CD4-positive, CD25-positive, alpha-beta regulatory T cell (primary cell): ENCODE measurements at places on chromosomes 12 and 14. TPM values are rescaled to one million over a fixed set of nuclear protein-coding genes. Genes with fewer than 3 reads are reported as not detected.

Gene KCNC2
- not detected for polyA plus RNA-seq

Gene ADAM20
- not detected for polyA plus RNA-seq

Gene LRTM2
- polyA plus RNA-seq = not detected

Gene C12orf54
- polyA plus RNA-seq = not detected

GRCh38 chr14:69288011-69288771 is 28.2 kb downstream of the GALNT16 start:
- H3K36me3 ChIP-seq = no peaks in the 10 kb centered on the region
- no peaks in the 10 kb centered on the region for H3K27me3 ChIP-seq
- H3K27ac ChIP-seq = no peak overlapping the region
- DNase-seq = no peak

- no peak overlapping the region for H3K4me3 ChIP-seq
- no peak overlapping the region for H3K27ac ChIP-seq
- DNase-seq = no peak
- no peaks in the 10 kb centered on the region for H3K27me3 ChIP-seq
- H3K36me3 ChIP-seq = no peaks in the 10 kb centered on the region
These were observed 463.3 kb upstream of the FOXG1 start for GRCh38 chr14:28303248-28303647.

DNA sequence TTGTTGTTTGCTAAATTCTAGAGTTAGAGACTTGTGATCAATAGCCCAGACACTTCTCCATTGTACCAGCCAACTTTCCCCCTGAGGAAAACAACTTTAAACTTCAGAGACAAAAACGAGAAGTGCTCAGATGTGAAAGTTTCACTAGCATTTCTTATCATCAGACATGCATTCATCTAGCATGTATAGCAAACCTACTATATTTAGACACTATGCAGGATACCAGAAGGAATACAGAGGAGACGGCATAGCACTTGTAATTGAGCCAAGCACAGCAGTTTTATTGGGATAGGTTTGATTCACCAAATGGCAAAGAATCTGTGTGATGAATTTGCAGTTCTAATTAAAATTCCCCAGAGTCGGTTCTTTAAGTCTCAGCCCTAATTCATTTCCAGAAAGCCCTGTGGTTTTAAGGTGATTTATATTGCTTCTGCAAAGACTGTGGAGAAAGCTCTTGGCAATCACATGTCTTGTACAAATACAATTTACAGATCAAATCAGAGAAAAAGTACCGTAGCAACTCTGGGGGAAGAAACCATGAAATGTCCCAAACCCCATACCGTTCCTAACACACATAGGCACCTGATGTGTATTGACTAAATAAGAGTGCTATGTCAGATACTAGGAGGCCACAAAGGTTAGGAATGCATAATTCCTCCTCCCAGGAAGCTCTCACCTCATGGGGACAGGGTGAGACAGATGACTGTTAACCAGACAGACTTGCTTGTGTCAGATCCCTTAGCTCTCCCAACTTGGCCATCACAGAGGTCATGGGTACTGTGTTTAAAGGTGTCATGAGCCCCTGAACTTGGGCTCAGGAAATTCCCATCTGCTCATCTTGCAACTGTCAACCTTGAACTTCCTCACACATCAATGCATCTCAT is 69.6 kb upstream of the KRAS start:
- no peak for DNase-seq
- H3K4me3 ChIP-seq = no peak overlapping the region
- H3K4me1 ChIP-seq = peaks cover 13% of the 10 kb centered on the region
- no peaks in the 10 kb centered on the region for H3K36me3 ChIP-seq
- peaks cover 2% of the 10 kb centered on the region for H3K27me3 ChIP-seq

- peaks cover 3% of the 10 kb centered on the region for H3K27me3 ChIP-seq
- H3K27ac ChIP-seq = no peak overlapping the region
- no peaks in the 10 kb centered on the region for H3K36me3 ChIP-seq
- no peak overlapping the region for H3K4me3 ChIP-seq
These were observed 36.9 kb upstream of the ATP23 start for GRCh38 chr12:57904426-57904825.

GRCh38 chr12:53063708-53064612 is 14.1 kb downstream of the TNS2 start:
- no peaks in the 10 kb centered on the region for H3K27me3 ChIP-seq
- no peak overlapping the region for H3K27ac ChIP-seq

GRCh38 chr12:19419086-19419485 is 20.2 kb upstream of the AEBP2 start:
- H3K4me1 ChIP-seq = no peaks in the 10 kb centered on the region
- H3K4me3 ChIP-seq = no peak overlapping the region
- DNase-seq = no peak
- no peaks in the 10 kb centered on the region for H3K36me3 ChIP-seq
- no peak overlapping the region for H3K27ac ChIP-seq

DNA sequence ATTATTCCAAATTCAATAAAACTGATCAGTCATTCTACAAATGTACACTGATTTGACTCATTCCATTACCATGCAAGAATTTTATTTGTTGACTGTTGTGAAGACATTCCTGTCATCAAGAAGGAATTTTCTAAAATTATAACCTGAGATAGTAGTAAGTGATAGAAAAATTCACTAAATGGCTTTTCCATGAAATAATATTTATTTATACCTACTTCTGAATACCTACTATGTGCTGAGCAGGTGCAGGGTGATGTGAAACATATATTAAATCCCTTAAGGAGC is 841.7 kb downstream of the NRXN3 start:
- H3K27ac ChIP-seq = no peak overlapping the region
- no peak for DNase-seq
- no peaks in the 10 kb centered on the region for H3K4me1 ChIP-seq
- no peaks in the 10 kb centered on the region for H3K36me3 ChIP-seq
- no peaks in the 10 kb centered on the region for H3K27me3 ChIP-seq
- no peak overlapping the region for H3K4me3 ChIP-seq

DNA sequence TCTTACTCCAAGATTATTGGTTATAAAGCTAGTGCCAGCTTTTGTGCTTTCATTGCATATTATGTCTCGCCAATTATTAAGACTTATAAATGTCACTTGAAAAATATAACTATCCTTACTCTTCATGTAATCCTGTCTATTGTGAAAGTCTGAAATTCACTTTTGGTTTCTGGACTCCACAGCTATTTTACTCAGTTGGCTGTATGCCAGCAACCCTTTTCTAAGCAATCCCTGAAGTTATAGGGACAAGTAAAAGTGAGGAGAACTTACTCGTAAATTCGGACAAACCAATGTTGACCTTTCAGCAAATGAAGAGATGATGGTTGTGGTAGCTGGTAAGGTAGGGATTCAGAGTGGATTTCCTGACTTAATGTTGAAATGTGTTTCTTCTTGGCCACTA is 196.3 kb downstream of the NPAS3 start:
- H3K27ac ChIP-seq = no peak overlapping the region
- no peaks in the 10 kb centered on the region for H3K4me1 ChIP-seq

DNA sequence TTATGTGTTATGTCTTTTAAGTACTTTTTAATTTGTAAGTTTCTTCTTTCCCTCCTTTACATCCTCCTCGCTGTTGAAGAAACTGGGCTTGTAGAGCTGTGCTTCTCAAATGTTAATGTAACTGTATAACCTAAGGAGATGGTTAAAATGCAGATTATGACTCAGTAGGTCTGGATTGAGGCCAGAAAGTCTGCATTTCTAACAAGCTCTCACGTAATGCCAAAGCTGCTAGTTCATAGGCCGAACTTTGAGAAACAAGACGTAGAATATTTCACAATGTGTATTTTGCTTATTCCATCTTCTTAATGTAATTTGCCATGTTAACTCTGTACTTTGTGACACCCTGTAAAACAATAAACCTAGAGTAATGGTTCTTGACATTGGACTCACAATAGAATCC is 193.3 kb upstream of the SYT1 start:
- H3K27ac ChIP-seq = no peak overlapping the region
- no peaks in the 10 kb centered on the region for H3K4me1 ChIP-seq
- no peaks in the 10 kb centered on the region for H3K36me3 ChIP-seq
- H3K4me3 ChIP-seq = no peak overlapping the region
- H3K27me3 ChIP-seq = no peaks in the 10 kb centered on the region
- no peak for DNase-seq

DNA sequence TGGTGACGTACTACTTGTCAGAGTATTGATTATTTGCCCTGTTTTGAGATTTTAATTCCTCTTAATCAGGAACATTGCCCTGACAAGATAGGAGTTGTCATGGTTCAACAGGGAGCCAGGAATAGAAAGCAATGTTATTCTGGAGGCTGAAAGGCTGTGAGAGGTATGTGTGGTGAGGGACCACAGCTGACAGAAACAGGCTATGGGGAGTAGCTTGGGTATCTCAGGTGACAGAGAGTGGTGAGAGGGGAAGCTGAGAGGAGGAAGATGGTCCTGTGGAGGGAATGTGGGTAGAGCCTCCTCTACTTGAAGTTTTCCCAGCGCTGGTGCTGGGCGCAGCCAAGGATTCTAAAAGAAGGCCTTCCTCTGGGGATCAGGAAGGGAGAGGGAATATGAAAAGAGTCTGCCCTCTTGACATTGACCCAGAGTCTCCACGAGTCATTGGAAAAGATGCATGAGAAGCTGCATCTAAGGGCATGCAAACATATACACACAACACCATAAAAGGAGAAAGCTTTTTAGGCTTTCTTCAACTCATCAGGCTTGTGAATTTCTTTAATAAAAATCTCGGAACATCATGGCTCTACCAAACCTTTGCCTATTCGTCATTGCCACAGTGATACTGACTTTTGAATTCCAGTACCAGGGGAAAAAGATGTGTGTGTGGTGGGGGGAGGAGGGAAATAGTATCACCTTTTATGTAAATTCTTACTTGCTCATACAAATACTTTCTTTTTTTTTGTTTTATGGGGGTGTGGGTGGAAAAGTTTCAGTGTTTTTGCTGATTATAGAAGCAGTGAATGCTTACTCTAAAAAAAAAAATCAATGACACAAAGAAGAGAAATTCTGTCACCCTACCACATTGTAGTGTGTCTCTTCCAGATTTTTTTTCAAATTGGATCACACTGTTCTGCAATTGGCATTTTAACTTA is 39.9 kb upstream of the DHRS7 start:
- H3K36me3 ChIP-seq = no peaks in the 10 kb centered on the region
- H3K4me1 ChIP-seq = no peaks in the 10 kb centered on the region
- H3K27me3 ChIP-seq = peaks cover 26% of the 10 kb centered on the region
- no peak for DNase-seq

GRCh38 chr14:49483268-49483667 is 102.9 kb downstream of the RPS29 start:
- H3K36me3 ChIP-seq = no peaks in the 10 kb centered on the region
- no peak overlapping the region for H3K4me3 ChIP-seq
- peaks cover 8% of the 10 kb centered on the region for H3K27me3 ChIP-seq

DNA sequence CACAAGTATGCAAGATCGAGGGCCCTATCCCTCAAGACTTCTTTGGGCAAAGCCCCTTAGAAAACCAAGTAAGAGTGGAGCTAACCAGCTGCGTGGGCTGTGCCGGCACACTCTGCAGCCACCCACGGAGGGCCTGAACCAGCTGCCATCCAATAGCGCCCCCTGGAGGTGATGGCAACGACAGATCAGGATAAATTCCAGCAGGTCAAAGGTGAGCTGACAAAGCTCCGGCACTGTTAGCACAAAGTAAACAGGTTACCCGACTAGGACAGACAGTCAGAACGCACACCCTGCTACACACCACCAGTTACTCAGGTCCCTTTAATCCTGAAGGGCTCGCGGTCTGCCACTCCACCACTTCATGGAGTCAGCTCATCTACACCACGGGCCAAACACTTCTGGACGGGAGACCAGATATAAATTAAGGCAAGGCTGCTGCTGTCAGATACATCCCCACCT is 4.9 kb downstream of the ZBTB39 start:
- no peak overlapping the region for H3K4me3 ChIP-seq
- peaks cover 35% of the 10 kb centered on the region for H3K36me3 ChIP-seq
- DNase-seq = peak; percentile 57
- no peak overlapping the region for H3K27ac ChIP-seq
- peaks cover 30% of the 10 kb centered on the region for H3K4me1 ChIP-seq
- H3K27me3 ChIP-seq = no peaks in the 10 kb centered on the region

- no peaks in the 10 kb centered on the region for H3K36me3 ChIP-seq
- peak; percentile 9 for DNase-seq
- no peak within 1 kb of the TSS for H3K27ac ChIP-seq
- H3K4me3 ChIP-seq = no peak within 1 kb of the TSS
- H3K4me1 ChIP-seq = peaks cover 25% of the 10 kb centered on the region
These were observed at the start of gene TBC1D30 for GRCh38 chr12:64824500-64825142. TBC1D30 (plus strand) TSS chr12:64824647; CDS start chr12:64824880, 233 bp downstream.

GRCh38 chr14:86540636-86541247 is 1010.8 kb downstream of the FLRT2 start:
- DNase-seq = no peak
- no peak overlapping the region for H3K4me3 ChIP-seq
- H3K36me3 ChIP-seq = no peaks in the 10 kb centered on the region
- no peaks in the 10 kb centered on the region for H3K4me1 ChIP-seq
- no peaks in the 10 kb centered on the region for H3K27me3 ChIP-seq

DNA sequence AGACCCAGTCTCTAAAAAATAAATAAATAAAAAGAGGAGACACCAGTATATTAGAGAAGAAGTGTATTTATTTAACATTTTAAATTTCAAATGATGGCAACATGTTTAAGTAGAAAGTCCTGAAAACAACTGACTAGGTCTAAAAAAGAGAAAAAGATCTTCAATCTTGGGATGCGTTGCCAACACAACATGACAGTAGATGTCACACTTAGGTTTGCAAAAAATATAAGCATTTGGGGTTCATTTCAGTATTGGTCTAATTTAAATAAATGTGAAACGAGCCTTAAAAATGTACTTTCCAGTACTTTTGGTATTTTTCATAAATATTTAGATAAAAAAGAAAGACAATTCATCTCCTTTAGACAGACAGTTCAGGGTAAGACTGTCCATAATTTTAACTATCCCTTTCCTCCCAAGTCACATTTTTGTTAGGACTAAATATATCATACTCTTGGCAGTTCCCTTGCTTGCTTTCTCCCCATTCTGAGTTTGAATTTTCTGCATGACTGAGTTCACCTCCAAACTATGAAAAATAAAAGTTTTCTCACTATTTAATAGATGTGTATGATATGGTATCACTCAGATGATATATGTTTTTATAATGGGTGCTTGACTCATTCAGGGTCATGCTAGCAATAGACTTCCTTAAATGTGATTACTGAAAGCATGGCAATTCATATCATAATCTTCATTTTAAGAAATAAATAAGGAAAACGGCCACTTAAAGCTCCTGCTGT is 4.3 kb downstream of the C14orf93 start:
- peaks cover 30% of the 10 kb centered on the region for H3K4me1 ChIP-seq
- no peaks in the 10 kb centered on the region for H3K36me3 ChIP-seq
- H3K4me3 ChIP-seq = peak overlapping the region; percentile 93
- no peak for DNase-seq
- peak overlapping the region; percentile 87 for H3K27ac ChIP-seq

DNA sequence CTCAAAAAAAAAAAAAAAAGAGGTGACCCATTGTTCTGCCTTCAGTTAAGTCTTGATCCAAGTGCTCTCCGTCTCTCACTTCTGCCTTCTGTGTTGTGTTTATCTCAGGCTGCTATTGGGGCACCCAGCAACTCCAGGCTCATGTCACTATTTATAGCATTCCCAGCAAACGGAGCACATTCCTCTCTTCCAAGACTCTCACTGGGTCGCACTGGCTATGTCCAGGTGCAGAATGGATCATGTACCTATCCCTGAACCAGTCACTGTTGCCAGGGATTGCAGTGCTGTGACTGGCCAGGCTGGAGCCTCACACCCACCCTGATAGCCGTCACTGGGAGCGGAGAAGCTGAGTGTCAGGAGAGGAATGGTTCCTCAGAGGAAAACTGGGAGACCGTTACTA is 31.2 kb downstream of the RHOF start:
- H3K36me3 ChIP-seq = no peaks in the 10 kb centered on the region
- no peaks in the 10 kb centered on the region for H3K27me3 ChIP-seq
- H3K4me1 ChIP-seq = no peaks in the 10 kb centered on the region

- peaks cover 7% of the 10 kb centered on the region for H3K4me1 ChIP-seq
- no peak for DNase-seq
- H3K27ac ChIP-seq = no peak overlapping the region
These were observed 283.2 kb downstream of the RPAP3 start for GRCh38 chr12:47422611-47423010.
